ENCODE measurements at places on chromosomes 3 and 15.
A peak's percentile ranks its signal among the peaks of the same experiment; 100 is the strongest.

GRCh38 chr15:67077641-67078215 is 12.3 kb downstream of the SMAD3 start:
- no peak for DNase-seq

DNA sequence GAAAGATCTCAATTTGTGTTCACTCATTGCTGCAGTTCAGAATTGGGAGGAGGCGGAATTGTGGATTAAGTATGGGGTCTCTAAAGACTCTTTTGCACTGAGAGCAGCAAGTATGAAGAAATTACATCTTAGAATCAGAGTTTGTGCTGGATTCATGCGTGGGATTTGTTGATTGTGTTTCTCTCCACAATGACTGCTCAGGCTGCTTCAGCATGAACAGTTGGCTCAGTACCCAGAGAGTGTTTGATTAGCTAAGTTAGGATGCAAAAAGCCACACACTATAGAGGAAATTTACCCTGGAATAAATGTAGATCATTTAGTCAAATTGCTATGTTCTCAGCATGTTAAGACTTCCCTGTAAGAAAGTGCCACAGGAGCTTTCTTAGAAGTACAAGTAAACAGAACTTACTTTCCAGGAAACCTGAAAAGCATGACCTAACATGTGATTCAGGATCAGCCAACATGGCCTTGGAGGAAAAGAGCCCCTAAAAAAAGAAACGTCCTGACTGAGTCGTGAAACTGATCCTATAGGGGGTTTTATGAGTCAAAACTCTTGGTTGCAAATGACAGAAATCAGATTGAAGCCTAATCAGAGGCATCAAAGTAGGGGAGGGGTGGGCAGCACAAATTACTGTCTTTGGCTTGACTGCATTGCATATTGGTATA is 32.6 kb downstream of the HHLA2 start:
- no peak for DNase-seq

DNA sequence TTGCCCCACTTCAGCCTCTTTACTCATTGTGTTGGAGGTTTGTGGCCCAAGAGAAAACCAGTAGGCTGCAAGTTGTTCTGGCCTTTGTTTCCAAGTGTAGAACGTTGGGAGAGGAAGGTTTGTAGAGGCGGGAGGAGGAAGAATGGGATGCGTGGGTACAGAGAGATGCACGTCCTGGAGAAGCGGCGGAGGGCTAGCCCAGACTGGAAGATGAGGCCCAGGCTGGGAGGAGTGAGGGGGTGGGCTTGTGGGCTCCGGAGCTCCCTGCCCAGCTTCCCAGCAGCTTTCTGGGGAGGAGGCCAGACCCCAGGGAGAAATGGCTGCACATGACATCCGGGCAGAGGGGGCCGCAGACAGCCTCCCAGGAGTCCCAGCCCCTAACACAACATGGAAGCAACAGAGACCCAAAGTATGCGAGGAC is 5.3 kb downstream of the PLA2G4F start:
- DNase-seq, result no peak

DNA sequence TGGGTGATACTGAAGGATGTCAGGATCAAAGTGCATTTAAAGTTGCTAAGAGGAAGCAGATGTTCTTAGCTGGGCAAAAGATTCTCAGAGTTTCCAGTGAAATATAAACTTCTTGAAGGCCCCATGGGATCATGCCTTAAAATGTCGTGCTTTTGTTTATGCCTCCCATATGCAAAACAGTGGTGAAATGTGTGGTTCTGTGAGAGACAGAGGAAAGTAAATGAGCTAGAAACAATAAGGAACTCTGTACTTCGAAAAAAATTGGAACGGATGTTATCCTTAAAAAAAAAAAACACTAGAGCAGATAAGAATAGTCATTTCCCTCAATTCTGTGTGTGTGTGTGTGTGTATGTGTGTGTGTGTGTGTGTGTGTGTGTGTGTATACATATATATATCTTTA is 497.0 kb upstream of the TBL1XR1 start:
- DNase-seq, result no peak

DNA sequence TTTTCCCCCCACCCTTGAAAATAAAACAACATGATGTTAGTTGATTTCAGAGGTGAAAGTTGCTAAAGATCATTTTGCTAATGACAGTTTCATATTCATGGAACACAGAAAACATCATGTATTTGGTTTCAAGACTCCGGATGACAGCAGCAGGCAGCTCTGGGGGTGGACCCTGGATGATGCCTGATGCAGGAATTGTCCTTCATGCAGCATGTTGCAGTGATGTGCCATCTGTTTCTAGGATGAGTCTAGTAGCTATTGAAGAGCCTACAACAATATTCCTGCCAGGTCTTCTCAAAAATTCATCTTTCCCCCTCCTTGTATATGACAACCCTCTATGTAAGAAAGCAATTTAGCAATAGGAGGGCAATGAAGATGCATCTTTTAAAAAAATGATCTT is 108.3 kb downstream of the SV2B start:
- no peak for DNase-seq

DNA sequence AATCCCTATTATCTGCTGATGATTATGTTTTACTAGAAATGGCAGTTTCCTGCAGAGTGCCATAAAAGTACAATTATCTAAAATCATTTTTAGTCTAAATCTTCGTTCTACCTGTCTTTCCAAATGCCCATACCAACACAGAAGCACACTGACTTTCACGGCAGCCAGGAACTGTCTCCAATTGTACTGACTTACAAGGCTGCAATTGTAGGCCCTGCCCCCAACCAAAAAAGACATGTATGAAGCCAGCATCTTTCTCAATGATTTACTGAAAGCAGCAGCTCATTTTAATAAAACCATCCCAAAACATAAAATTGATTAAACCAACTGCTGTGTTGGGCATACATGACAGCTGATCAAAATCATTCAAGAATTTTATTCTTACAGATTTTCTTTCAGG is 119.0 kb downstream of the TBC1D5 start:
- DNase-seq, result no peak

DNA sequence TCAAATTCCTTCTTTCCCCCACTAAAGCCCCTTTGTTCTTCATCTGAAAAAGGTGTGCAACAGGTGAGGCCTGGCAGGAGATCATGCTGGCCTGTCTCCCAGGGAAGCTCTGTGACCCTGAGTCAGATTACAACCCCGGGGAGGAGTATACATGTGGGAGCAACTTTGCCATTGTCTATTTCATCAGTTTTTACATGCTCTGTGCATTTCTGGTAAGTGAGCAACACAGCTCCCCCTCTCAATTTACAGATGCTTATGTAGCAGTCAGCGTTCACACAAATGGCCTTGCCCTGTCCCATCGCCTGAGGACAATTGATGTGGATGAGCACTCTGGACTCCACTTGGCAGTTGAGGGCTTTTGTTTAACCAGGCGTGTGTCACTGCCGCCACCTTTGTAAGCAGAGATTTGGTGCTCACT is 70.4 kb downstream of the CHDH start:
- no peak for DNase-seq

DNA sequence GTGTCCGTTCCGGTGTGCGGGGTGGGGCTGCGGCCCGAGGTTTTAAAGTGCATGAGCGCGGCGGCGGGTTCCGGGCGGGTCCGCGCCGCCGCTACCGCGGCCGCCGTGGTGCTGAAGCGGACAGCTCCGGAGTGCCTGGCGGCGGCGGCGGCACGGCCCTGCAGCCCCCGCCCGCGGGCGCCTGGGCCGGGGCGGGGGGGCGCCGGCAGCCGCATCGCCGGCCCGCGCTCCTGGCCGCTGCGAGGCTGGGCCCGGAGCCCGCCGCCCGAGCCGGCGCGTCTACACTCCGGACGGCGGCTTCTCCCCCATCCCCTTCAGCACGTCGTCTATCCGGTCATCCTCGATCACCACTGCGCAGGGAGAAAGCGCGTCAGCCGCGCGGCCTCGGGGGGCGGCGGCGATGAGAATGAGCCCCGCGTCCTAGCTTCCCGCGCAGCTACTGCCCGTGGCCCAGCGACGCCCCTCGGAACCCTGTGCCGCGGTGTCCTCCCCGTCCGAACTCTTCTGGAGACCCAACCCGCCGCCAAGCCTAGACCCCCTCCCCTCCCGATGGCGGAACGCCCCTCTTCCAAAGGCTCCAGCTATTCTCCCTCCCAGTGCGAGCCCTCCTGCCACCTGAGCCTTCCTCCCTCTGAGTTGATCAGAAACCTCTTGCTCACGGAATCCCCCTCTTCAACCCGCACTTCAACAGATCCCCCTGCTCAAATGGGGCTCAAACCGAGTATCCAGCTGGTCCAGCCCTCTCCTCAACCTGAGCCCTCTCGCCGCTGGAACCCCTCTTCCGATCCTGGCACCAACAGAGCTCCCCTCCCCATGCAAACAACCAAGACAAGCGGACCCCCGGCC is 1.3 kb downstream of the CAMK2N2 start:
- peak; percentile 65 for DNase-seq

DNA sequence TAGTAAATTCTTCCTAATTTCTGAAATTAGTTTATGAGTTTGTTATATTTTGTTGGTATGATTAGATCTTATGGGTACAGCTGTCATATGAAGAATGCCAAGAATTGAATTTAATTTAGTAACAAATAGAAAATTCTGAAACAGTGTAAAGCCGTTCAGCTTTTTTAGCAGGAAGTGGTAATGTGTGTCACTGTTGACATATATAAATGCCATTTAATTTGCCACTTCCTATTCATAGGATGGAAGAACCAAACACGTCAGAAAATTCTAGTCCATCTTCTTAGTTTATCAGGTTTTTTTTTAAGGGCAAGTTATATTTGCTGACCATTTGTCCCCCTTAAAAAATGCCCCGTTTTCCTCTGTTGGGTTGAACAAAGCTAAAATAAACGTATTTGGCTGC is 43.0 kb downstream of the RAB8B start:
- no peak for DNase-seq

DNA sequence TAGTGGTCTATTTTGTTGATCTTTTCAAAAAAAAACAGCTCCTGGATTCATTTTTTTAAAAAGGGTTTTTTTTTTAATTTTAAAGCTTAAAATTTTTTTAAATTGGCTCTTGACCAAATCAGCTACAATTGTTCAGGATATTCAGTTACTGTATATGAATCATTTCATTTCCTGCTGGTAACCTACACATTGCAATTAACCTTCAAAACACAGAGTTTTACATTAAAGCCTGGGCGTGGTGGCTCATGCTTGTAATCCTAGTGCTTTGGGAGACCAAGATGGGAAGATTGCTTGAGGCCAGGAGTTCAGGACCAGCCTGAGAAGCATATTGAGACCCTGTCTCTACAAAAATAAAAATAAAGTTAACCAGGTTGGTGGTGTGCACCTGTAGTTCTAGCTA is 163.4 kb downstream of the ALDH1A2 start:
- DNase-seq, result no peak

- DNase-seq, result no peak
Observed at GRCh38 chr3:9198261-9198660, 51.2 kb downstream of the SRGAP3 start.

DNA sequence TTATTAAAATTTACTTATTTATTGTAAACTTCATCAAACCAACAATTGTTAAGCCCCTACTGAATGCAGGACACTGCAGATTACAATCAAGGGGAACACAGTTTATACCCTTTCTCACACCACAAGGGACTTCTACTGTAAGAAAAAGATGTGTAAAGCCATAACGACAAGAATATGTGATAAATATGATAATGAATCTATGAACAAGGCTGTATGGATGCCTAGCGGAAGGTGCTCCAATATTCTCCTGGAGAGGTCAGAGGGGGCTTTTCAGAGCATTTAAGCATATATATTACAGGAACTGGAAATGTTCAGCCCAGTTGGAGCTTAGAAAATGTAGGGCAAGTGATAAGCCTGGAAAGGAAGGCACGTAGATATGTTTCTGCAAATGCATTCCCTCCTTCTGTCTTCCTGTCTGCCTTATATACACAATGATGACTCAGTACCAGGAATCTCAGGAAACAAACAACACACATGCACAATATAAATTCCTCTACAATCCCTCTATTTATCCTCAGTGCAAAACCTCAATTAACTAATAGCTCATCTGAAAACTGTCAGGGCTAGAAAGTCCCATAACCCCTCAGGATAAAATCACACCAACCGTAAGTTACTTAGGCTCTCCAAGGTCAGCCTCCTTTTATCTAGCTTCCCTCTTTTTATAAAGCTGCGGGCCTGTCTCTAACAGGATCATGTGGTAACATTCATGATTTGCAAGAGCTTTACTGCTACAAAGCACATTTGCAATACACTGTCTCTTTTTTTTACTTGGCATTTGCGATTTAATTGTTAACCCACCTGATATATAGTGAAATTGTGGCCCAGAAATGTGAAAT is 393.1 kb downstream of the LPP start:
- DNase-seq, result no peak

GRCh38 chr15:42335074-42335473 is 24.2 kb upstream of the CAPN3 start:
- no peak for DNase-seq

DNA sequence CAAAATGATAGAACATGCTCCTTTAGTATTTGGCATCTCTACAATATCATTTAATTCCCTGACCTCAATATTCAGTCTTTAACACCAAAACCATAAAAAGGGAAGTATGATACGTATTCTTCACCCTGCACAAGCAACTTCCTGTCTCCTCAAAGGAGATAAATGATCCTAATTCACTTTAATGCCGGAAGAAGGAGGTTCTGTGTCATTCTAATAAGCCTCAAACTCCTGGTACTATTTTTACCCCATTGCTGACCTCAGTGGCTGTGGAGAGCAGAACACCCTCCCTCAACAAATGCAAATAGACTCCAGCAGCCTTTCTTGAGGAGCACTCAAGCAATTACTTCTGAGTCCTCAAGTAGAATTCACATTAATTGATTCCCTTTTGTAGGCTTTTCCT is 173.3 kb downstream of the TMEM108 start:
- no peak for DNase-seq

- DNase-seq, result no peak
Observed at GRCh38 chr15:29276366-29276765, 6.7 kb upstream of the NSMCE3 start.

DNA sequence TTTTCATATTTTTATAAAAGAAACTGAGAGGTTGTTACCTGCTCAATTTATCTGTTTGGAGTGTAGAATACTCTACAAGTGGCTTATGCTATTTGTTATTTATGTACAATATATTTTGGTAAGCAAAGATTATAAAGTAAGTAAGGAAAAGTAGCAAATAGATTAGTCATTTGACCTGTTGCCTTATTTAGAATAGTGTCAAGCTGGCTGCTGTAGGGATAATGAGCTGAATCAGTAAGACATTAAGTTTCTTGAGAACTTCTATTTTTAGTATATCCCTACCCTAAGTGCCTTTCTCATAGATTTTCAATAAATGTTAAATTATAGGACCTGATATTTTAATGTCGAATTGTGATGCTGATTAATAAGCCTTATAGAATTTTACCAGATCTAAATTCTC is 37.2 kb downstream of the ECT2 start:
- DNase-seq, result no peak

GRCh38 chr3:196694202-196694638 is 17.8 kb downstream of the CEP19 start:
- no peak for DNase-seq

DNA sequence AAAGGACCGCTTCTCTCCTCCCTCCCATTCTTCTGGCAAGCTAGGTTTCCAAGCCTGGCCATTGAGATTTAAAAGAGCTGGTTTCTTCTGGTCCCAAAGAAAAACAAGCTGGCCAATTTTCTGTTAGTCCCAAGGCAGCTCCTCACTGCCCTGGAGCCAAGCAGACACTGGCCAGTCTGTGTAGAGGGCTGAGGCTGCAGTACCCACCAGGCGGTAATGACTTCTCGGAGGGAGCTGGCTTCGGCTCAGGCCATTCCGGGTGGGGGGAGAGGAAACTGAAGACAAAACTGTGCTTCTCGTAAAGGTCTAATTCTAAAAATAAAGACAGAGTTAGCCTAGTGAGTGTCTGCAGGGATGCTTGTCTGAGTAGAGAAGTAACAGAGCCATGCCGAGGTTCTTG is 78.5 kb upstream of the SMAD3 start:
- no peak for DNase-seq

Measured in GM12891 (cell line).